Stimulated activated CD4-positive, alpha-beta T cell treated with anti-CD3 and anti-CD28 coated beads, Interleukin-2, amount 100 ng/mL, for 24 hours (primary cell): ENCODE measurements at places on chromosomes 5 and 9.

DNA sequence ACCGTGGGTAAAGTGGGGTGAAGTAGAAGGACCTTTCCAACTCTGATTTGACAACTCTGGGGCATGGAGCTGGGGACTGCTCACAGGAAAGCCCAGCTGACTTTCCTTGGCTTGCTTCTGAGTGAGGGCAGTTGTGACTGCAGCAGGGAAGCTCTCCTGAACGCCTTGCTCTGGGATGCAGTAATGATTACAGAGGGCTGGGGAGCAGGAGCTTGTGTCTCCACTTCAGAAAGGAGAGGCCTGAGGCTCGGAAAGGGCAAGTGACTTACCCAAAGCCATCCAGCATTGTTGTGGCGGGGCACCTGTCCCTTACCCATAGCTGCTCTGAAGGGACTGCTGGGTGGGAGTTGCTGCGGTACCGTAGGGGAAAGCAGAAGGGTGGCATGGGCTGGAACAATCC, 41.2 kb downstream of the GSN start:
- no peak for DNase-seq

DNA sequence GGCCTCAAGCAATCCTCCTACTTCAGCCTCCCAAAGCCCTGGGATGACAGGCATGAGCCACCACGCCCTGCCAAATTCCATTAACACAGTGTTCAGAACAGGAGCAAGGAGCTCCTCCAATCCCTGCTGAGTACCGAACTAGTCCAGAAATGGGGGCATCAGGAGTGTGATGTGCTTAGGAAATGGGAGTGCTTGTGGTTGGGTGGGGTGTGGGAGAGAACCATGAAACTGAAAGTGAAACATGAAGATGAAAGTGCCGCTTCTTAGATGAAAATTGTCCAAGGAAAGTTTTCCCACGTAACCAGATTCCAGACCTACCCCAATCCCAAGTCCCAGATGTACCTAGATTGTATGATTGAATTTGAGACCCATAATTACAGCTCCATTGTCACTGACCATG, 16.7 kb upstream of the ZNF131 start:
- DNase-seq: no peak

DNA sequence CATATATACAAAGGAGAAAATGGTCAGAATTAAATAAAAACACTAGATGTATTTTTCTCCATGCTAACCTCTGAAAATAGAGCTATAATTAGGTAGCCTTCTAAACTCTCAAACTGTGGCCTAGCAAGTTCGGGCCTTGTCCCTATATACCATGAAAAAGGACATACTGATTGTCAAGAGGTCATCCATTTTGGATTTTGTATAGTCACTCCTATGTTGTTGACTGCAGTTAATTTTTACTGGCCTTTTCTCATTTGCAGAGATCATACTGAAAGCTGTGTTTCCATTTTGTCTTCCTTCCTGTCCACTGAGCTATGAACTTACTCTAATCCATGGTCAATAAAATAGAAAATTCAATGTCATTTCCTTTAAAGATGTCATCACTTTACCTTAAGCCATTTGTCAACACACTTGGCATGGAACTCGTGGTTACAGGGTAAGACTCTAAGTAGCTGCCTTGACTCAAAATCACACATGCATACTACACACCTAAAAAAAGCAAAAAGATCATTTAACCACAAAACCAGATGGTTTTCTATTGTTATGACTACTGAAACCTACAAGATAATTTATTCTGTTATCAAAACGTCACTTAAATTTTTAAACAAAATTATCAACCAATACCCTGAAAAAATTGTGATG, 58.0 kb downstream of the RNF38 start:
- no peak for DNase-seq

DNA sequence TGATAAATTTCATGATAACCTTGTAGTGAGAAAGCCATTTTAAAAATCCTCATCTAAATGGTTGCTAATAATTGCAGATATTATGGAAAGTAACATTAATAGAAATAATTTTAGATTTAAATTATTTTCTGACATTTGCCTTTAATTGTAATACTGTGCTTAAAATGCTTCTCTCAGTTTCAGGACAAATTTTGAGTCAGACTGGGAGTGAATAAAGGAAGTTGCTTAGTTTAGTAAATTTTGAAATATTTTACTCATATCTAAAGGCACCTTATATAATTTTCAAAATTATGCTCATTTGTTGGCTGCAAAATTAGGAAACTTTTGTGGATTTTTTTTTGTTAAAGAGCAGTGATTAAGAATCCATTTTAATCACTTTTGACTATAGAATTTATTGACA, 93.8 kb downstream of the CSNK1G3 start:
- no peak for DNase-seq

GRCh38 chr9:38445154-38446043, 21.1 kb upstream of the IGFBPL1 start:
- no peak for DNase-seq

DNA sequence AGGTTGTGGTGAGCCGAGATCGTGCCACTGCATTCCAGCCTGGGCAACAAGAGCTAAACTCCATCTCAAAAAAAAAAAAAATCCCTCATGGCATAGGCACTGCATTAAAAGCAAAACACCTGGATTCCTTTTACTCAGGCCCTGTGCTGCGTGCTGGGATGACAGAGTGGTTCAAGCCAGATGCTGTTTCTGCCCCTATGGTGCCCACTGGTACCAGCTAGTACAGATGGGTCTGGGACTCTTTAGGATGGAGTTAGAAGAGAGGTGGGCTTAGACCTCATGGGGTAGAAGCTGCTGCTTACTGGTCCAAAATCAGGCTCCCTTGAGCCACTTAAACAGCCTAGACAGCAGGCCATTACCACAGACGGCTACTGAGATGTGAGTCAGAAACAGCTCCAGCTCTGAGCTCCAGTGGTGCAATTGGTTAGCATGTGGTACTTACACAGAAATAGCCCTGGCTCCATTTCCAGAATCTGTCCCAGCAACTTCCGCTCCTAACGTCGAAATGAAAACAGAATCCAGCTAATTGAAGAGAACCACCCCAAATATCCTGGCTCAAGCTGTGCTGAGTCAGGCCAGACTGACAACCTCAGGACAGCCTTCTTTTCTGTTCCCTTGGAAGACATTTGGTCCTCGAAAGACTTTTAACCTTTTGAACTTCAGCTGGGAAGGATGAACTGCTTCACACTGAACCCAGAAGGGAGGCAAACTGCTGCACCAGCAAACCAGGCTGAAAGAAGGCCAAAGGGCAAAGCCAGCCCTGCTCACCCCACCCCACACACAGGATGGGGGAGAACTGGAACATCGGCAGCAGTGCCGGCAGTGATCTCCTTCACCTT, 15.5 kb downstream of the C5orf15 start:
- DNase-seq: no peak

DNA sequence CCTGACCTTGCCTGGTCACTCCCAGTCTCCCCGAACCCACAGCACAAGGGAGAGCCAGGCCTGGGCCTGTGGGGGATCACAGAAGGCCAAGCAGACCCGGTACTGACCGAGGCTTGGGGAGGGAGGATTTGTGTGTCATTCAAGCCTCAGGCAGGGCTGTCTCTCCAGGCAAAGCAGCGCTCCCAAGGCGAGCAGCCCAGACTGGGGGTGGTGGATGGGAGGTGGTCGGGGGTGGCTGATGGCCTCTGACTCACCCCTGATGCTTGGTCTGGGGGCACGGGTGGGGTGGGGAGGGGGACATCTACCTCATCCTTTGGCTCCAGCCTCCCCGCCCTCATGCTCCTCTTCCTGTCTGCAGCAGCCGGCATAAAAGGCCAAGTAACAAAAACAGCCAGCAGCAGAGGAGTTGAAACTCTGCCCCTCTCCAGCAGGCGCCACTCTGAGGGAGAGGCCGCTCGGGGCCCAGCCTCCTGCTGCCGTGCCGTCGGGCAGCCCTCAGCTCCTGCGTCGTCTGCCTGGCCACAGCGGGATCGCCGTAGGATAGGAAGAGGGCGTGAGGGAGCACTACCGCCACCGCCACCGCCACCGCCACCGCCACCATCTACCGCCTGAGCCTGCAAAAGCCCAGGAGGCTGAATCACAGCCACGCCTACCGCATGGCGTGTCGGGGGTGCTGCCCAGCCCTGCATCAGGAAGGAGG, 166.0 kb downstream of the OLFM1 start:
- DNase-seq: no peak

DNA sequence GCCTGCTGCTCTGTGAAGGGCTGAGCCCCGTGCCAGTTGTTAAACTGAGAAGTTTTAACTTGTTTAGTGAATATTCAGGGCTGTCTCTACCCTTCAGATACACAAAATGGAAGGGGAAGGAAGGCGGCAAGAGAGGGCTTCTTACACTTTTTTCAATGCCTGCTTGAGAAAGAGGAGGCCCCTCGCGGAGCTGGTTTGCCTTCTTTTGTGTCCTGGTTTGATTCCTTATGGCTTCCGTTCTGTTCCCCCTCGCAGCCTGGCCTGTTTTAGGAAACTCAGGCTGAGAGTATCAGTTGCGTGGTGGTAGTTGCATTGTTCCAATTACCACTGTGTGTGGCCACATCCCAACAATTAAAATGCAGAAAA, 1.0 kb downstream of the FAM53C start:
- DNase-seq: no peak

DNA sequence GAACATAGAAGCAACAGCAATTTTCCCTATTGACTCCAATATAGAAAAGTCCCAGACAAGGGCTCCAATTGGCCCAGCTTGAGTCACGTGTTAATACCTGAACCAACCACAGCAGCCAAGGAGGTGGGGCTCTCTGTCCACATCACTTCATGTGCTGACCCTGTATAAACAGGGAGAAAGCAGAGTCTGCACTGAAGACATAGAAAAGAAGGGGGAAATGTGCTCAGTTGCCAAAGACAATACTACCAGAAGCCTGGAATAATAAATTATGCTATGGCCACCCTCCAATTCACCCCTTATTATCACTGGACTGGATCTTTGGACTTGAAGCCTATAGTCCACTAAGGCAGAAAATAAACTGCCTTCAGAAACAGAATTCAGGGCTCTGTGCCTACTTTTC, 275.4 kb downstream of the EPB41L4A start:
- no peak for DNase-seq

DNA sequence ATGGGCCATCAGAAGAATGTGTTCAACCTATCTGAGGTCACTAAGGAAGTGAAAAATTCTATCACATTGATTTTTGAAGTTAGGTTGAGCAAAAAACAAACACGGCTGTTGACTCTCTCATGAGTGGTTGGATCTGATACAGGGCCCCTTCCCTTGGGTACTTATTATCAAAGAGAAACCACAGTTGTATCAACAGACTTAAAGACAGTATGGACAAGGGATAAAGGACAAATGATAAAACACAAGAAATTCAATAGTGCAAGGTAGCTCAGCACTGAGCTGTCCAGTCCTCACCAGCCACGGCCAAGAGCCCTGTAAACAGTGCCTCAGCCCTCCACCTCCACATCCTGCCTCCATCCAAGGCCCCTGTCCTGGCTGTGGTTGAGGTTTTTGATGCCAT, 86.9 kb downstream of the UBE2QL1 start:
- no peak for DNase-seq

GRCh38 chr9:108636013-108636412, 219.8 kb downstream of the ACTL7B start:
- DNase-seq: no peak

GRCh38 chr5:60386436-60387050, 313.4 kb downstream of the DEPDC1B start:
- no peak for DNase-seq

- no peak for DNase-seq
Measured at GRCh38 chr9:114525513-114525912, 20.2 kb upstream of the WHRN start.

DNA sequence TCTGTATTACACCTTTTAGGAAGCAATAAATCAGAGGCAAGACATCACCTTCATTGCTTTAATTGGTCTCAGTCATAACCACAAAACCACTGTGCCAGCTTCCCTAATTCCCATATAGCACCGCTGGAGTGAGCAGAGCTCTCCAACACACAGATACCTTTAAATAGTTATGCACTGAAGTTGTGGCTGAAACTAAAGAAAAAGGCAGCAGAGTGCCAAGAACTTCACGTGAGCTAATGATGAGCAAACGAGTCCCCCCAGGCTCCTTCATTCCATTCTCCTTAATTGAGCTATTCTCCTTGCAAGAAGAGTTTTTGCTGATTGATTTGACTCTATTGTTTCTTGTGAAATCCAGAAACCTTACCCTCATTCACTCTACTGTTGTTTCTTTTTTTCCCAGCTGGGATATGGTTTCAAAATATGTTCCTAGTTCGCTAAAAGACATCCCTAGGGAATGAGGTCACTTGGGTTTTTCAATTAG, 501.5 kb downstream of the SPATA31D1 start:
- no peak for DNase-seq

- DNase-seq: no peak
Measured at GRCh38 chr5:177230660-177231059, 72.9 kb downstream of the RAB24 start.

- DNase-seq: no peak
Measured at GRCh38 chr9:119477197-119477596, 108.0 kb upstream of the BRINP1 start.

DNA sequence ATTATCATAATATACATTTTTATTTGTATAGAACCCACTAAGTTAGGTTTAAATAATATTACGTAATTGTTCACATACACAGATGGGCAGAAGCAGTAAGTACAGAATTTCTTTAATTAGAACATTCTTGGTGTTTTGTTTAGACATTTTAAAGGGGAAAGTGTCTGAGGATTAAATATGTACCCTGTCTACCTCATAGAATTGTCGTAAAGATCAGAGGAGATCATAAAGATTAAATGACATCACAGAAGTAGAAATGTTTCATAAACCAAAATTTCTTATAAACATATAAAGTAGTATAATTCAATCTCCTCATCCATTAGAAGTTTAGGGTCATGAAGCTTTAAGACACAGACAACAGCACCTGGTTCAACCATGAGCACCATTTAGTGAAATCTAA, 20.1 kb downstream of the DEPDC1B start:
- DNase-seq: no peak

DNA sequence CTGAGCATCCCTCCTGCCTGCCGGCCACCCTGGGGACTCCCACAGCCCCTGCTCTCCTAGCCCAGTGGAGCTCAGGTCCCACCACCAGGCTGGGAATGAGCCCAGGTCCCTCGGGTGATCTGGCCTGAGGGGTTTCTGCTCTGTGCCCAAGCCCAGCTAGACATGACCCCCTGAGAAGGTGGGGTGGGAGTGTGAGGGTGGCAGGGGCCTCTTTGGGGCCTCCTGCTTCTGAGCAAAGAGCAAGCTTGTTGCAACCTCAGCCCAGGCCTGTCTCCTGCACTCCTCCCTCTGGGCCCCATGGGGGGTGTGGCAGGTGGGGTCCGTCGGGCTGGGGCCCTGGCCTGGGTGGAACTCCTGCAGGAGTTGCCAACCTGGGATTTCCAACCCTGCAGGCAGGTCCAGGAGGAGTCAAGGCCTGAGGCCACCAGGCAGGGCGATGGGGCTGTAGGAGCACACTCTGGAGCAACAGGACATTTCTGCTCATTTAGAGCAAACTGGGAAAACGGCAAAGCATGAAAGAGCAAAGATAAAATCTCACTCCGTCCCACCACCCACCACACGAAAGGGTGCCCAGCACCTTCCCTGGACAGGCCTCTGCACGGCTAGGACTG, 11.4 kb upstream of the NRARP start:
- no peak for DNase-seq

DNA sequence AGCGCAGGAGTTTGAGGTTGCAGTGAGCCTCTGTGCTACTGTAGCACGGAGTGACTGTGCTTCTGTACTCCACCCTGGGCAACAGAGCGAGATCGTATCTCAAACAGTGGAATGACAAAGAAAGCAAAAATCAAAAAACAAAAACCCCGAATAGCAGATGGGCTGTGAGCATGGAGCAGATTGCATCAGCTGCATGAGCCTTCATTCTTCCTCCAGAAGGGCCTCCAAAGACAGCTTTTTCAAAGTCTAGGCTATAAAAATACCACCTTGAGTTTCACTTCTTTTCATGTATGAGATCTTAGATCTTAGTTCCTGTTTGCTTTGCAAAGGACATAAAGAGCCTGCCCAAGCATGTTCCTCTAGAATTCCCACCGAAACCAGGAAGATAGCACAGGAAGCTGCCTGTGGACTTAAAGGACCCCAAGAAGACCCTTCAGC, 15.0 kb upstream of the HSPB3 start:
- no peak for DNase-seq
